ENCODE measurements at places on chromosomes 5 and 9.

- DNase-seq = no peak
Measured at GRCh38 chr5:127186657-127187056, 103.9 kb upstream of the MEGF10 start.

DNA sequence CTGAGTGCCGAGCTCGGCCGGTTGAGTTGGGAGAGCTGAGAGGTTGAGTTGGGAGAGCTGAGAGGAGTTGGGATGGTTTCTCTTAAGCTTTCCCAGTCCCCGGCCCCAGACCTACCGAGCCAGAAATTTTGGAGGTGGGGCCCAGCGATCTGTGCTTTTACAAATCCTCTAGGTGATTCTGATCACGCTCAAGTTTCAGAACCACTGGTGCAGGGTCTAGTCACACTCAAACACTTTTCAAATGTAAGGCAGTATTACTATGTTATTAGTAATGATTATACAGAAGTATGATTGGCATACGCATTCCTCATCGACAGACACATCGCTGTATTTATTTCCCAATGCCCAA, 256 bp upstream of the CLINT1 start:
- DNase-seq = no peak

GRCh38 chr9:104494808-104495207, 9.3 kb upstream of the OR13F1 start:
- DNase-seq = no peak

GRCh38 chr5:170832241-170832640, 29.6 kb upstream of the RANBP17 start:
- no peak for DNase-seq

DNA sequence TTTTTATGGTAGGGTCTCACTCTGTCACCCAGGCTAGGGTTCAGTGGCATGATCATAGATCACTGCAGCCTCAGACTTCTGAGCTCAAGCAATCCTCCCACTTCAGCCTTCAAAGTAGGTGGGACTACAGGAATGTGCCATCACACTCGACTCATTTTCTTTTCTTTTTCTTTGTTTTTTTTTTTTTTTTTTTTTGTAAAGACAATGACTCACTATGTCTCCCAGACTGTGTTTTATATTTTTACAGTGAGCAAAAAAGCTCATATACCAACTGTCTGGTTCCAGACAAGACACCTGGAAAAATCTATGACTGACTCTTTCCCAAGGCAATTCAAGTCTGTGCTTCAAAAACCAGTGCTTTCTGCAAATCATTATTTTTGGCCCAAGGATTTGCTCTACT, 10.8 kb upstream of the FOXD1 start:
- no peak for DNase-seq

DNA sequence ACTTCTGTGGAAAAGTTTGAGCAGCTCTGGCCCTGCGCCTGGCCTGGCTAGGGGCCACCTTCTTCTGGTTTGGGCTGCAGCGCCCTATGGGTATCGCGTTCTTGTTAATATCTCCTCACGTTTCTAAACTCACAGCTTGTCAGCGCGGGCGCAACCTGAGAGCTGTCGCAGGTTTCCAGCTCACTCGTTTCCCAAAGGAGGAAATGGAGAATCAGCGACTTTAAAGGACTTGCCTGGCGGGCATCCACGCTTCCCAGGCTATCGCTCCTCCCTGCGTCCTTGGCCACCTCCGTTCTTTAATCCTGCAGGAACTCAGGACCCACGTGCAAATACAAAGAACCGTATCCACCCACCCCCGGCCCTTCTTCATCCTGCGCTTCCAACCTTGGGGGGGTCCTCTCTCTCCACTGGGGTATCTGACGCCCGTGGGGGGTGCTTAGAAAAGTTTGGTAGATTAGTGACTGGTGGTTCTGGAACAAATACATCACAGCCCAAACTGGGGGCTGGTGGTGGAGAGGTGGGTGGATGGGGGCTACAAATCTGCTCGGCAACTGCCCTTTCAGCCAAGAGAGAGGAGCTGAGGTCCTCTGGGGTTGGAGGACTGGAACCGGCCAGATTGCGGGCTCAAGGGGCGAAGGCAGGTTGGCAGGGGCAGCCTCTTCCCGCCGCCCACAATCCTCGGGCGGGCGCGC, 578 bp upstream of the PSAT1 start:
- peak; percentile 35 for DNase-seq

- DNase-seq = no peak
Measured at GRCh38 chr5:154388842-154389241, 57.0 kb upstream of the SAP30L start.

GRCh38 chr9:97809666-97810344, 43.2 kb upstream of the FOXE1 start:
- DNase-seq = no peak

GRCh38 chr5:132095424-132095972, 21.9 kb downstream of the CSF2 start:
- DNase-seq = no peak

- DNase-seq = no peak
Measured at GRCh38 chr5:131005963-131006684, 158.9 kb downstream of the HINT1 start.
